Urothelium cell line (cell line): ENCODE measurements at places on chromosomes 7 and 10.

- peak; percentile 54 for DNase-seq
Observed at GRCh38 chr10:97399843-97400545, 1.1 kb downstream of the RRP12 start.

DNA sequence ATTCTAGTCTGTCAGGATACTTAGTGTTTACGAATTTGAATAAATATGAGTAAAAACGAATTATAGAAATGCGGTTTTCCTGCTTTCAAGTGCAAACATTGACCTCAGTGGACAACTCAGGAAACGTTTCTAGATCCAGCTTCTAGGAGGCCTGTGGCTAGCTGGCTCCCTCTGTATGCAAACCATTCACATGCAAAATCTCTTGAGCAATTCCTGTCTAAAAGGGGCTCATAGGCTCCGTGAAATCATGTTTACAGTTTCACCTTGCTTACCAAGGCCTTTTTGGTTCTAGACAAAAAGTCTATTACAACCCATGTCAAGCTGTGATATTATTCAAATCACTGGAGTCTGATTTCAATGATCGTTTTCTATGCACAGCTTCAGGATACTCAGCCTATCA lies 364.5 kb downstream of the DPP6 start:
- DNase-seq, result no peak

GRCh38 chr7:128167042-128167701 lies 73.9 kb upstream of the LEP start:
- DNase-seq, result peak; percentile 61

GRCh38 chr7:135247746-135248471 lies 14.3 kb downstream of the STRA8 start:
- no peak for DNase-seq

DNA sequence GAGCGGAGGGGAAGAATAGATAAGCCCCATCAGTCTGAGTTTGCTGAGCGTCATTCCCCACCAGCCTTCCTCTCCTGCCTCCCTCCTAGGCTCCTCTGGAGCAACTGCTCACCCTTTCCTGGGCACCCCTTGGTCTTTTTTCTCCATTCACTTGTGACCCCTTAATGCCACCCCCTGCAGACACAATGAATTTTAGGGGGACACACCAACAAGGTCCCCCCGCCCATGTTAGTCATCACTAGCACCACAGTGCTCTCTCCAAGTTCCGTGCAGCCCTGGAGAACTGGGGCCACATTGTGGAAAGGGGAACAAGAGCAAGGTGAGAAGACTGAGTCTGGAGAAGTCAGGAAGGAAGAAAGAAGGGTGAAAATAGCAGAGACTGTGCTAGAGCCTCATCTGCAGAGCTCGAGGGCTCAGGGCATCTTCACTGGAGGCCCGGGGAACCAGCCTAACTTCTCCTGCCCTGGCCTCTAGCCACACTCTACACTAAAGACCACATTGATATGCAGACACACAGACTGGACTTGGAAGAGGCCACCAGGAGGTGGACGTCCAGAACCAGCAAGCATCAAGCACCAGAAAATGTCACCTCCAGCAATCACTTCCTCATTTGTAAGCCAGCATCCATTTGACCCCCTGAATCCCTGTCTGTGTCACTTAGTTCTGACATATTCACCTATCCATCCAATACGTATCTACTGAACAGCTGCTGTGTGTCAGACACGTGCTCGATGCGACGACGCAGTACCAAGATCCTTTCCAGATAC lies 17.5 kb downstream of the RGR start:
- no peak for DNase-seq

GRCh38 chr10:126187399-126187798 lies 200.9 kb downstream of the ADAM12 start:
- DNase-seq, result no peak
